ENCODE measurements at places on chromosomes 2 and 18. TPM values are rescaled to one million over a fixed set of nuclear protein-coding genes. Genes with fewer than 3 reads are reported as not detected.

GRCh38 chr2:10073706-10074105 is 6.5 kb downstream of the CYS1 start:
- peak; percentile 63 for DNase-seq
- no peak overlapping the region for H3K27ac ChIP-seq
- H3K4me3 ChIP-seq: no peak overlapping the region
- H3K4me1 ChIP-seq: peaks cover 3% of the 10 kb centered on the region
- no peaks in the 10 kb centered on the region for H3K36me3 ChIP-seq

GRCh38 chr2:69157441-69157840 is 144.5 kb downstream of the ANTXR1 start:
- H3K36me3 ChIP-seq: no peaks in the 10 kb centered on the region
- no peak overlapping the region for H3K27ac ChIP-seq
- H3K4me1 ChIP-seq: peaks cover 1% of the 10 kb centered on the region
- no peaks in the 10 kb centered on the region for H3K27me3 ChIP-seq

The MOGAT1 gene
- total RNA-seq: not detected

- H3K27ac ChIP-seq: no peak overlapping the region
- H3K36me3 ChIP-seq: no peaks in the 10 kb centered on the region
- H3K27me3 ChIP-seq: no peaks in the 10 kb centered on the region
- no peak overlapping the region for H3K4me3 ChIP-seq
- no peaks in the 10 kb centered on the region for H3K4me1 ChIP-seq
These were observed 33.3 kb downstream of the CCDC85A start for GRCh38 chr2:56217106-56217505.

The MEIS1 gene
- 30.4 TPM for total RNA-seq

DNA sequence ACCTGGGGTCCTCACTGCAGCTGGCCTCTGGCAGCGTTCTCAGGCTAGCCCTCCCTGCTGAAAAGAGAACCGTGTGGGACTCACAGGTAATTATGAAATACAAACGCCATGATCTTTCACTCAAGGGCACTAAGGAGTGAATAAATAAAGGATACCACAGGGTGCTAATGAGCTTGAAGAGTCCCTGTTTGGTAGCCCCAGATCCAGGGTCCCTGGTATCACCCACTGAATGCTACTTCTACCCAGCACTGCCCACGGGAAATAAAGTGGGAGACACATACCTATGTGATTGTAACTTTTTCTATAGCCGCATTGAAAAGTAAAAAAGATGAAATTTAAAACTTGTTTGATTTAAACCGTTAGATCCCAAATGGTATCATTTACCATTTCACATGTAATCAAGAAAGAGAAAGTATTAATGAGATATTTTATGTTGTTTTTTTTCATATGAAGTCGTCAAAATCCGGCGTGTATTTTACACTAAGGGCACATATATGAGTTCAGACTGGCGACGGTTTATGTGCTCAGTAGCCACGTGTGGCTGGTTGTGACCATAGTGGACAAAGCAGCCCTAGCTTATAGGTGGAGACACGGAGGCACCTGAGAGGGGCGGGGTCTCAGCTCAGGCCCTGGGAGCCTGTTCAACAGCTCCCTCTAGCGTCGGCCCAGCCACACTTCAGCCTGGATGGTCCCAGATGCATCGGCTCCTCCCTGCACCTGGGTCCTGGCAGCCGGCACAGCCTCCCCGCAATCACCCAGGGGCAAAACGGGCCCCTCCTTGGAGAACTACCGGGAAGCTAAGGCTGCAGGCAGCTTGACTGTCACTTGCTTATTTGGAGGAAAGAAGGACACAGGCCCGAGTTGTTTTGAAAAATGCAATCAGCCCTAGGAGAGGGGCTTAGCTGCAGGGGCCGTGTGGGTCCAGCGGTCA is 39.2 kb downstream of the ODC1 start:
- H3K27ac ChIP-seq: peak overlapping the region; percentile 80
- no peaks in the 10 kb centered on the region for H3K36me3 ChIP-seq

- no peaks in the 10 kb centered on the region for H3K27me3 ChIP-seq
- no peak overlapping the region for H3K4me3 ChIP-seq
- H3K27ac ChIP-seq: no peak overlapping the region
These were observed 39.0 kb downstream of the COA5 start for GRCh38 chr2:98569197-98569793.

DNA sequence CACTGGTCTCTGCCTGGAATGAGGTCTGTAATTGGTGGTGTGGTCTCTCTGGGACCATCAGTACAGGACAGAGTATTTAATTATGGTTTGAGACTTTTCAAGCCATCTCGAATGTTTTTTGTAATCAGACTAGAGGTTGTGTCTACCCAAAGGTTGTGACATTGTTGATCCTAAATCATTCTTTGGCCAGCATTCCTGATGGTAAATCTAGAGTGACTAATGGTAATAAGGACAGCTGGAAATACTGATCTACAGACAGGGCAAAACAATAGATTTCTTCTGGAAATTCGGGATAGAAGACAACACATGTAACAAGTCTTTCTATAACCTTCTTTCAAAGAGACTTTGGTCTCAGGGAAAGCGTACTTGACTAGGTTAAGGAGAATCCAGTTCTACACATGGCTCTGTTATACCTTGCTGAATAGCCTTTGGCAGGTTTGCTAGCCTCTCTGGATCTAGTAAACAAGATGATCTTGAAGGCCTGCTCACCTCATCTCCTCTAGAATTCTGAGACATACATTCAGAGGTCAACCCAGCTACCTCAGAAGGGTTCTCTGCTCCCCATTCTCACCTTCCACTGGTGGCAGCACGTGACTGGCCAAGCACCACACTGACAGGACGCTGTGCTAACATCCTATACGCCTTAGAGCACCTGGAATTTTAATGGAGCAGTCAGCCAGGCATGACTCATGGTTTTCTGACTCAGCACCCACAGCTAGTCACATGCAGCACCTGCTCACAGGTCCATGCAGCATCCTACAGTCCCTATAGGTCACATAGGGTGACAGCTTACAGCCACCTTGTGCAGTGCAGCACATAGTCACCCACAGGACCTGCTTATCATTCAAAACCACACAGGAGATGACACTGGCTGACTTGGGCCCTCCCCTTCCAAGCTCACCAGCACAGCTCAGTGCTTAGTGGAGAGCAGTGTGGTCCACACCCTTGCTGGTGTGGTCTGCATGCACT is 12.2 kb downstream of the PLB1 start:
- no peaks in the 10 kb centered on the region for H3K36me3 ChIP-seq
- H3K4me1 ChIP-seq: no peaks in the 10 kb centered on the region
- DNase-seq: no peak
- H3K4me3 ChIP-seq: no peak overlapping the region

DNA sequence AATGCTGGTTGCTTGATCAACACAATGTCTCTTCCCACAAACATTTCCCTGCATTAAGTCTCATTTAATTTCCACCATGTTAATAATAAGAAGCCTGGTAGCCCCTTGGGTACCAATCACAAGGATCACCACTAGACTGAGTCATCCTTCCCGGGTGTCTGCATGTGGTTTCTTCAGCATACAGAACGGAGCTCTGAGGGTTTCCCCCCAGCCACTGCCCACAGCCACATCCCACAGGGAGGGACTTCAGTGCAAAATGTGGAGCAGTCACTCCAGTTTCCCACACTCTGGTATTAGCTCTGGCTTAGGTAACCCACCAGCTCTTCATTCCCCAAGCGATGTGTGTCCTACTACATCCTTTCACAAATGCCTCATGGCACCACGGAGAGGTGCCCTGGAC is 42.7 kb upstream of the POLE4 start:
- no peak overlapping the region for H3K4me3 ChIP-seq
- peaks cover 11% of the 10 kb centered on the region for H3K4me1 ChIP-seq
- peaks cover 20% of the 10 kb centered on the region for H3K27me3 ChIP-seq

GRCh38 chr18:60070631-60071030 is 170.8 kb downstream of the PMAIP1 start:
- no peaks in the 10 kb centered on the region for H3K36me3 ChIP-seq
- H3K27ac ChIP-seq: no peak overlapping the region
- no peak for DNase-seq

GRCh38 chr2:101149241-101150192 is 1.7 kb downstream of the TBC1D8 start:
- no peak for DNase-seq
- peak overlapping the region; percentile 66 for H3K4me3 ChIP-seq
- no peaks in the 10 kb centered on the region for H3K27me3 ChIP-seq
- H3K36me3 ChIP-seq: no peaks in the 10 kb centered on the region
- H3K27ac ChIP-seq: no peak overlapping the region

The CXCR1 gene
- 46.3 TPM for total RNA-seq

DNA sequence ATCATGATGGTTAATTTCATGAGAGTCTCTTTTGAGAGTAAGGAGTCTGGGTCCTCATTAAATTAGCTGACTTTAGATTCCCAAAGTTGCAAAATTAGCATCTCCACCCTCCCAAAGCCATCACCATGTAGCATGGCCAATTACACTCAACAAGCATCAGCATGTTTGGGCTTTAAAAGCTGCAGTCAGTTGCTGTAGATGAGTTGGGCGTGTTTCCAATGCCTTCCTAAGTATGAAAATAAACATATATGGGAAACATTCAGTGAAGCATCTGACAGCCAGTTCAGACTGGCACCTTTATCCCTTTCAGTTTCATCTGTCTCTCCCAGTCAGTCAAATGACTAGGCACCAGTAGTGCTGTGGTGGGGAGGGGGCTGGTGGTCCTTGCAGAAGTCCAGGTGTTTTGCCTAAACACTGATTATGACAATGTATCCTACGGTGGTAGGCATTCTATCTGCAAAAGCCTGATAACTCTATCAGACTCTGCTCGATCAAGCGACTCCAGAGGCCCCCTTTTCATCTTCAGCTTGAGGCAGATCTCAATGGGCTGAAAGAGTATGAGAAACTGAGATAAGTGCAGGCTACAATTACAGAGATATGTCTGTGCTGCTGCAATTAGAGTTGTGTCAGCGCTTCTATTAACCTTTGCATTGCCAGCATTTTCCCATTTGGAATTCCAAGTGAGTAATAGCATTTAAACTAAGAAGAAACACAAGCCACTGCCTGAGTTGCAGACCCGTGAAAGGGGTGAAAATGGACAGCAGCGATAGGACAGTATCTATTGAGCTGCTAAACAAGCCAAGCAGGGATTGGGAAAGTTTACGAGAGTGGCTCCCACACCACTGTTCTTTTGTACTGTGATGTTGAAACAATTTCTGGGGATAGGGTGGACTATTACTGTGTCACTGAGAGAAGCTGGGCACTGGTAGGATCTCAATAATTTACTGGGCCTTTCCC is 67.3 kb upstream of the SPOPL start:
- H3K27me3 ChIP-seq: no peaks in the 10 kb centered on the region
- DNase-seq: no peak
- H3K4me1 ChIP-seq: no peaks in the 10 kb centered on the region
- no peak overlapping the region for H3K4me3 ChIP-seq

DNA sequence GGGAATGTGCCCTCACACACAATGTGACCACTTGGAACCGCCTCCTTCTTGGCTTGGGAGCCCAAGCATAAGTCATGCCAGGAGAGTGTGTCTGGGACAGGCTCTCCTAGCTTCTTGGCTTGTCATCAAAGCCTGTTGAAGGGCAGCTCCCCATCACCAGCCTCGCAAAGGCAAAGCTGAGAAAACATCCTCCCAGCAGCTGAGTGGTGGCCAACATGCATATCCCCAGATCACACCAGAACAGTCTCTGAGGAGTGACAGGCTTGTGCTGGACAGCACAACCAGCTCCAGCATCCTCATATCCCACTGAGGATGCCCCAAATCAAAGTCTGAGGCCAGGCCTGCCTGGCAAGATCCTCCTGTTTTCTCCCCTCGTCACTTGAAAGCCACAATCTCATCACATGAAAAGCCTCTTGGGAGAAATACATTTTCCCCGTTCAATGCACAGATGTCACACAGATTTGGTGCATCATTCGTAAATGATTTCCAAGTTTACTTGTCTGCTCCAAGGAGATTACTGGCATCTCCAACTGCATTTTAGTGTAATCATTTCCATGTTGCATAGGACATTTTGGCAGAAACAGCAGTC is 269.3 kb downstream of the TTC32 start:
- H3K4me1 ChIP-seq: no peaks in the 10 kb centered on the region
- H3K36me3 ChIP-seq: no peaks in the 10 kb centered on the region
- H3K27ac ChIP-seq: no peak overlapping the region

DNA sequence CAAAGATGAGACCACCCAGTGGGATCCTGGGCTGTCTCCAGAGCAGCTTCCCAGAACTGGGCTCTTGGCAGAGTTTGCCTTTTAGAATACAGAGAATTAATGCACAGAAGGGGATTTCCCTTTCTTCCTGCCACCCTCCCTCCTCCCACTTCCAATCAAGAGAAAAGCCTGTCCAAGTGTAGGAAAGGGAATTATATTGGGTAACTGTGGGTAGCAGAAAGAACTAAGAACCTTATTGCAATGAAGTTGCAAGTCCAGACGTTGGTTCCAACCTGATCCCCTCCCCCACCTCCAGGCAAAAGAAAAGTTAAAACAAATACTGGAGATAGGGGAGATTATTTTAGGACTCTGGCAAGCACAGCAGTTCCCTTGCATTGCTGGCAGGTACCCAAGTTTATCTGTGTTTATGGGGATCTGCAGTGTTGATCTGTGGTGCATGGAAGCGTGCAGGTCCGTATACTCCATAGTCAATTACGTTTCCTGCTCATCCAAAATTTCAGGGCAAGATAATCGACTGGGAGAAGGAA is 114.3 kb downstream of the PRKCE start:
- no peak for DNase-seq
- H3K27me3 ChIP-seq: no peaks in the 10 kb centered on the region
- peaks cover 68% of the 10 kb centered on the region for H3K4me1 ChIP-seq
- H3K4me3 ChIP-seq: no peak overlapping the region

GRCh38 chr2:189281201-189281600 is 101.6 kb upstream of the COL5A2 start:
- H3K36me3 ChIP-seq: no peaks in the 10 kb centered on the region
- H3K27ac ChIP-seq: no peak overlapping the region
- H3K4me1 ChIP-seq: no peaks in the 10 kb centered on the region
- no peak for DNase-seq
- no peak overlapping the region for H3K4me3 ChIP-seq
- H3K27me3 ChIP-seq: no peaks in the 10 kb centered on the region

DNA sequence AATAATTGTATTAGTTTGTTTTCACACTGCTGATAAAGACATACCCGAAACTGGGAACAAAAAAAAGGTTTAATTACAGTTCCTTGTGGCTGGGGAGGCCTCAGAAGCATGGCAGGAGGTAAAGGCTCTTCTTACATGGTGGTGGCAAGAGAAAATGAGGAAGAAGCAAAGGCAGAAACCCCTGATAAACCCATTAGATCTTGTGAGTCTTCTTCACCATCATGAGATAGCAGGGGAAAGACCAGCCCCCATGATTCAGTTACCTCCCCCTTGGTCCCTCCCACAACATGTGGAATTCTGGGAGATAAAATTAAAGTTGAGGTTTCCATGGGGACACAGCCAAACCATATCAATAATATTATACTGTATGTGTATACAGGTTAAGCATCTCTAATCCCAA is 73.3 kb upstream of the CABLES1 start:
- no peaks in the 10 kb centered on the region for H3K27me3 ChIP-seq
- no peaks in the 10 kb centered on the region for H3K4me1 ChIP-seq
- no peak overlapping the region for H3K27ac ChIP-seq
- no peaks in the 10 kb centered on the region for H3K36me3 ChIP-seq
- no peak for DNase-seq
- H3K4me3 ChIP-seq: no peak overlapping the region

GRCh38 chr2:182179176-182179575 is 193.5 kb downstream of the PPP1R1C start:
- no peaks in the 10 kb centered on the region for H3K4me1 ChIP-seq
- no peak overlapping the region for H3K27ac ChIP-seq
- no peak for DNase-seq
- no peaks in the 10 kb centered on the region for H3K27me3 ChIP-seq
- no peak overlapping the region for H3K4me3 ChIP-seq
- H3K36me3 ChIP-seq: no peaks in the 10 kb centered on the region

The HOXD3 gene
- total RNA-seq: 4.5 TPM

All from spleen (tissue), 13 donors.